ENCODE measurements at places on chromosomes 12 and 14.

GRCh38 chr12:3418609-3419390 lies 72.2 kb upstream of the PRMT8 start:
- DNase-seq: peak; percentile 45

DNA sequence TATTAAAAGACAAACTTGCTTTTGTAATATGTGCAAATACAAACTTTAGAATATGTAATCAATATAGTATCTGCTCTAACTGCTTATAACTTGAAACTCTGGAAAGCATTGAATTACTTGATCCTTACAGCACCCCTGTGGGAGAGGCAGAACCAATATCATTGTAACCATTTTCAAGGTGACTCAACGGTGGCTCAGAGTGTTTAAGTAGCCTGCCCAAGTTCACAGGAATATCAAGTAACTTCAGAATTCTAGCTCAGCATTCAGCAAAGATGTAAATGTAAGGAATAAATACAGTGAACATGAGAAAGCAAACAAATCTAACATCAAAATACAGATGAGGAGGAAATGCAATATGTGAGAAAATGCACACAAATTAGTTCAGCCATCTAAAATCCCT lies 264.6 kb downstream of the NELL2 start:
- no peak for DNase-seq

DNA sequence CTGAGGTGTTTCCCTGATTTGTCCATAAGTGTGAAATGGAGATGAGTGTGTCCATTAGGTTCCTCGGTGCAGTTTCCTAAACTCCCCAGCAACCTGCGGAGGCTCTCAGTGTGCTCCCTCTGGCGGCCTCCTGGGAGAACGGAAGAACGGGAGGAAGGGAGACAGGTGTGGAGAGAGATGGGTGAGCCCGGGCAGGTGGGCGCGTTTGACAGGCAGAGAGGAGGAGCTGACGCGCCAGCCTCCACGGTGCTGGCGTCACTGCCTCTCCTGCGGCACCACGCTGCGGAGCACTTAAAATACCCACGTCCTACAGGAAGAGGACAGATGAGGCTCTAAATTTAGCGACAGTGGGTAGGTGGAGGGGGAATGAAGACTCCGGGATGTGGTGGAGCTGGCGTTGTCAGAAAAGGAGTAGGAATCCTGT lies 26.8 kb upstream of the PEX5 start:
- peak; percentile 29 for DNase-seq

DNA sequence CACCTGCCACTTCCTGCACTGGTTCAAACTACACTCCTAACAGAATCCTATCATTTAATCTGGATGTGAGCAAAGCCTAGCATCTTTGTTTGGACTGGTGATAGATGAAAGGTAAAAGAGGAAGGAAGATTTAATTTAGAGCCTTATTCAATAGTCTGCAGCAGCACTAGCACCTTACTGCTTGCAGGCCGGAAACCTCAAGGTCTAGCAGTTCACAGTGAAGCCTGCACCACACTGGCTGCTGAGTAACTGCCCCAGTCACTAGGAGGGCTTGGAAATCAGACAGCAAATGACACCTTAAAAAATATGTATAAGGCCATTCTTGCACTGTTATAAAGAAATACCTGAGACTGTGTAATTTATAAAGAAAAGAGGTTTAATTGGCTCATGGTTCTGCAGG lies 358.0 kb downstream of the DAD1 start:
- DNase-seq: no peak

DNA sequence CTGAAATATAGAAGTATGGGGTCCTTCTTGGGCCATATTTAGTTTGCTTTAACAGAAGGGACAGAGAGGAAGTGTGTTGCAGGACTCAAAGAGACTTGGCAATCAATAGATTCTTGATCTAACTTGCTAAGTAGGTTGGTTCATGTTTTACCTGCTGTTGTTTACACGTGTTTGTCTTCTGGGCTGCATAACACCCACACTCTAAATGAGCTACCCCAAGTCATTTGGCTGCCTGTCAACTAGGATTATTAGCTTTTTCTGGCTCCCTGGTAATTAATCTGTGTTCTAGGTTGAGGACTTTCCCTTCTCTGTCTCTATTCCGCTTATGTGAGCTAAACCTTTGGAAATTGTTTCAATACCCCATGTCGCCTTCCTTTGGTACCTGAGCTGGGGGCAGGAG lies 10.1 kb upstream of the TBPL2 start:
- DNase-seq: no peak

DNA sequence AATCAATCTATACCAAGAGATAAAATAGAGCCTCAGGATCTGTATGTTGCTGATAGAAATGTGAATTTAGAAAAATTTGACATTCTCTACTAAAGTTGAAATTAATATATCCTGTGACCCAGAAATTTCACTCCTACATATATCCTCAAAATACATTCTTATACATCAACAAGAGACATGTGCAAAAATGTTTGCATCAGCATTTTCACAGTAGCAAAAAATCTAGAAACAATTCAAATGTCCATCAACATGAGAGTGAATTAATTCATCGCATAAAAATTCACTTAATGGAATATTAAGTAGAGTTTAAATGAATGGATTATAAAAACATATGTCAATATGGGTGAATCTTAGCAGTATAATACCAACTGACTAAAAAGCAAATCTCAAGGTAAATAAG lies 80.8 kb downstream of the GPR65 start:
- no peak for DNase-seq

- no peak for DNase-seq
Measured at GRCh38 chr12:76781321-76781720, 17.4 kb downstream of the ZDHHC17 start.

- no peak for DNase-seq
Measured at GRCh38 chr12:13945641-13946040, 35.8 kb downstream of the GRIN2B start.

- peak; percentile 77 for DNase-seq
Measured at GRCh38 chr14:49959822-49960408, 67.0 kb downstream of the ARF6 start.

DNA sequence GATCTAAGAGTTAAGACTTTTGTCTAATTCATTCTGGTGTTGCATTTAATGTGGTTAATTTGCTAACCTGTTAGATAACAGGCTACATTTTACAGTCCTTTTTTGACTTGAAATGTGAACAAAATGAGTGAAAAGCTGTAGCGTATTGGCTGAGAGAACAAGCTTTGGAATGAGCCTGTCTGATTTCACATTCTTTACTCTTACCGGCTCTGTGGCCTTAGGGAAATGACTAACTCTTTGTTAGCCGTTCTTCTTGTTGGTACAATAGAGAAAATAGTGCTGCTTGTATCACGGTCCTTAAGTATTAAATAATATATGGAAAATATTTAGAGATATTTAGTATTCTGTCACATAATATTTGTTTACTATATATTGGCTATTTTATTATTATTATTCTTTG lies 1.9 kb downstream of the MNAT1 start:
- no peak for DNase-seq

Data from NCI-H1092 treated with DMSO at 0.1 percent for 48 hours (cell line).